Femur (tissue), 1 donor: ENCODE measurements at places on chromosomes 11 and 22.

- no peak for DNase-seq
Measured at GRCh38 chr11:60169264-60169915, 13.5 kb downstream of the MS4A6A start.

DNA sequence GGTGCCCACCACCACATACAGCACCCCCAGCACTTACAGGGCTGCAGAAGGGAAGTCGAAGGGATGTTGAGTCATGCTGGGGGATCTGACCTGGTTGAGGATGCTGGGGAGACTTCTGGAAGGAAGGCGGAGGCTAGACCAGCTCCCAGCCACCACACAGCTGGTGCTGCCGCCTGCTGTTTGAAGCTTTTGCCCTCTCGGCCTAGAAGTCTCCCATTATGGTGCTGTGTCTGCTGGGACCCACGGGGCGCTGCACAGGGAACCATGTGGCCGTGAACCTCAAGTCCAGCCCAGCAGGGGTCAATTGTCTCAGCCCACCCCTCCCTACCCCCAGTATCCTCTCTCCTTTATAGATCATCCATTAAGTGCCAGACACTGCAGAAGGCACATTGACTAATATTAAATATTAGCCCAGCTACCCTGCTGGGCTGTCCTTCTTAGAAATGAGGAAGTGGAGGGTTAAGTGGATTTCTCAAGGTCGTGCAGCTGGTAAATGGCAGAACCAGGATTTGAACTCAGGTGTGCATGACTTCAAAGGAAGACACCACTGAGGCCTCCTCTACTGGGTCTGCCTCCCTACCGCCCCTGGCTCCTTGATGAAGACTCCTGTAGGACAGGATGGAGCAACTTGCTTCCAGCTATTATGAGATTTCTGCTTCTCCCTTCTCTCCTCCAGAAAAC is 49.7 kb downstream of the CYTH4 start:
- DNase-seq: no peak

DNA sequence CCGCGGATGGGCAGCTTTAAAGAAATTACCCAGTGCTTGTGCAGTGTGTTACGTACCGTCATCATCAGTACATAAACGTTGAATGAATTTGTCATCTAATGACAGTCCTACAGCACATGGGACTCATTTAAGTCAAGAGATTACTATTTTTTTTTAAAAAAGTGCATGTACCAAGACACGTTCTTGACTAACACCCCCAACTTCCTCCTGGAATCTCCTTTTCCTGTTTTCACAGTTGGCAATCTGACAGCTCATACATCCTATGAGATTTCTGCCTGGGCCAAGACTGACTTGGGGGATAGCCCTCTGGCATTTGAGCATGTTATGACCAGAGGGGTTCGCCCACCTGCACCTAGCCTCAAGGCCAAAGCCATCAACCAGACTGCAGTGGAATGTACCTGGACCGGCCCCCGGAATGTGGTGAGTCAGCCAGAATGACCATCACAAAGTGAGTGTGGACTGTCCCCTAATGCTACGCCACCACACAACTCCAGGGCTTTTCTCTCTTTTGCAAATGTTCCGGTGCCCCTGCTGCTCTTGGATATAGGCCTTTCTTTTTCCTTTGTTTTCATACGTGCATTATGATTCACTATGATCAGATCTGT is 162.0 kb upstream of the SORL1-AS1 start:
- DNase-seq: no peak

- DNase-seq: no peak
Measured at GRCh38 chr11:73034331-73034730, 107.8 kb downstream of the FCHSD2 start.

DNA sequence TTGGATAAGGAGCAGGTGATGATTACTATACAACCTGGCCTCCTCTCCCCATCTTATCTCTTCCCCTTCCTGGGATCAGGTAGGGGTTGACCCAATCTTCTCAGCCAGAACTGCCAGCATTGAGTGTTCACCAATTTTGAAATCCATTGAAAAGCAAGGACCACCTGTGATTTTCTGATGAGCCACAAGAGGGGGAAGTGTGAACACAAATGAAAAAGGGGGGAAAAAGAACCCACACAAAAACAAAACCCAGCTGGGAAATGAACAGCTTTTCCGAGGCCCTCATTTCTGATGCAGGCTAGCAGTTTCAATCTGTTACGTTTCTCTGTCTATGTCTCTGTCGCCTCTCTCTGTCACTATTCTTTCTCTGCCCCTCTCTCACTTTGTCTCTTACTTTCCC is 161.9 kb downstream of the INSC start:
- no peak for DNase-seq

DNA sequence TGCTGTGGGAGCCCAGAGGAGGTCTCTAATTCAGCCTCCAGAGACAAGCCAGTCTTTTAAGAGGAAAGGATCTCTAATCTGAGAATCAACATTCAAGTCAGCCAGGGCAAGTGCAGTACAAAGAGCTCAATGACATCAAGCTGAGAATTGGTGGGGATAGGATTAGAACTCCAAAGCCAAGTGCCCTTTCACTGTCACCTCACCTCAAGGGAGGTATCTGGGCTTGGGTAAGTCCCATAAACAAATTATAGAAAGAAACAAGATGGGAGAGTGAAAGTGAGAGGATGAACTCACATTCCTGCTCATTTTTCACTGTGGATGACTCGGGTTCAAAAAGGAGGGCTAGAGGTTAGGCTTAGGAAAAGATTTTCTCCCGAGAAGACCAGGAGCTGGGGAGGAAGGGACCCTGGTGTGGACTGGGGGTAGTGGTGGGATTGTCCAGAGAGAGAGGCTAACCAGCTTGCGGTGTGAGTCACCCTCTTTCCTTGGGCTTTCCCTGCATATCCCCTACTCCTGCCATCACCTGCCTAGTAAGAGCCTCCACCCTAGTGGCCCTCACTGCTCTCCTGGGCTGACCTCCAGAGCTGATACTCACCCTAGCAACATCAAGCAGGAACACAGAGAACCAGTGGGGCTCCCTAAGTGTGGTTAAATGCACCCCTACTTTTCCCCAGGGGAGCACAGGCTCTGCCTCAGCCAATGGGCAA is 70.4 kb downstream of the RRM1 start:
- DNase-seq: no peak

- DNase-seq: no peak
Measured at GRCh38 chr11:106695506-106695905, 322.8 kb downstream of the GUCY1A2 start.

DNA sequence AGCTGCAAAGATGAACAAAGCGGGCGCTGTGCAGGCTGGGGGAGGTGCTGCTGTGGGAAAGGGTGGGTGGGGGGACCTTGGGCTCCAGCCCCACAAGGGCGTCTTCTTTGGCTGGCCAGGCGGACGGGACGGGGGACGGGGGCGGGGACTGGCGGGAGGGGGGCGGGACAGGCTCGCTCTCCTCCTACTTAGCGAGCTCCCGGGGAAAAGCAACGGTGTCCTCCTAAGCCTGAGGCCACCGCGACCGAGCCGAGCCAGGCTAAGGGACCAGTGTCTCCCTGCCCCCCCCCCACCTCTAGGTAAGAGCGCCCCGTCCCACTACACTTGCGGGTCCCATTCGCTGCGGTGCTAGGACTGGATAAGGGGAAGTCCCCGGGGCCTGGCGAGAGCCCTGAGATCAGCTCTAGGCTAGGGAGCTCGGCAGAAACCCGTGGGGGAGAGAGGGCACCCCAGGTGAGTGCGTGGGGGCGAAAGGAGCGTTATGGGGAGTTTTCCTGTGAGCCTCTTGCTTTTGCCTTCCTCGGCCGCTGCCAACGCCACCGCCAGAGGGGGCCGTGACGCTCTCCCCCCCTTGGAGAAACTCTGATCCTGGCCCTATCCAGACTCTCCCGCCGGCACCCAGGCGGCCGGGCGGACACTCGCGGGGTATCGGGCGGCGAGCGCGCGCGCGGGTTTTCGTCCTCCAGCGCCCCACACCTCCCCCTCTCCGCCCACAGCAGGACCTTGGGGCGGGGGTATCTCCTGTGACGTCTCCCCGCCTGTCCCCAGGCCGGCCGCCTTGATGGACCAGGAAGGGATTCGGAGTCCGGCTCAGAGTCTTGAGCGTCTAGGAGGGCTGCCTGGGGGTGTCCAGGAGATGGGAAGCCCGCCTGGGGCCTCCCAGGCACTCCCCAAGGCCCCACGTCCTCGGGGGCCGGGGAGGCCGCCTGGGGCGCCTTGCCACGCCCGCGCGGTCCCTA is at the start of gene PHLDB1:
PHLDB1 (plus strand) TSS at position 215 of the 959 bp plus-strand sequence. CDS start 6,222 bp downstream, outside the sequence.
- peak; percentile 89 for DNase-seq

GRCh38 chr22:47192651-47193437 is 430.4 kb downstream of the TBC1D22A start:
- DNase-seq: peak; percentile 12
